ENCODE measurements at places on chromosomes 6 and 20.

- DNase-seq, result no peak
These were observed 127.4 kb upstream of the AFDN start for GRCh38 chr6:167699141-167699931.

- no peak for DNase-seq
These were observed 11.9 kb upstream of the LATS1 start for GRCh38 chr6:149729824-149730223.

GRCh38 chr6:160260367-160260766 is 1.7 kb upstream of the SLC22A2 start:
- no peak for DNase-seq

DNA sequence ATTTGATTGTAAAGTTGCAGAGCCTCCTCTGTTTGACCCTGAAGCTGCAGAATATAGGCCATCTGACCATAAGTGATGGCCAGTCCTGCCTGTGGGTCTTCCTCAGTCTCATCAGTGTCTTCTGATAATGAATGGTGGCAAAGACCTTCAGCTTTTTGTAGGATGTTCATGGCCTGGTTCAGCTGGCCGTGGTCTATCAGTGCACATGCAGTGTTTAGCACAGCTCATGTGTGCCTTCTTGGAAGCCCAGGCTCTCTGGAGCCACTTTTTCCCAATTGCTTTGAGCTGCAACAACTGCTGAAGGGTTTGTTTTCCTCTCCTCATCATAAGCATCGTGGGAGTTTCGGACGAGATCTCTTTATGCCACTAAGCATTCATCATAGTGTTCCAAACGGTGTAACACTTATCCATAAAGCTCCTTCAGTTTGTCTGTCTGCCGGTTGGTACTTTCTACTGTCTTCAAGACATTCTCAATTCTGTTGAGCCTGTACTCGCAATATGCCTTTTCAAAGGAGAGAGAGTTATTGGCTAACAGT is 70.1 kb upstream of the TULP4 start:
- DNase-seq, result no peak

- DNase-seq, result no peak
These were observed 200.0 kb upstream of the SGK1 start for GRCh38 chr6:134517868-134518267.

- no peak for DNase-seq
These were observed 724 bp downstream of the CDKN1A start for GRCh38 chr6:36679043-36679833.

GRCh38 chr20:2687514-2687913 is 5.1 kb upstream of the EBF4 start:
- no peak for DNase-seq

- DNase-seq, result no peak
These were observed 2.5 kb upstream of the SPATS1 start for GRCh38 chr6:44339763-44340625.

GRCh38 chr6:170404036-170404435 is 97.5 kb downstream of the FAM120B start:
- DNase-seq, result no peak

- no peak for DNase-seq
These were observed 2.0 kb downstream of the EDEM2 start for GRCh38 chr20:35145141-35145564.

DNA sequence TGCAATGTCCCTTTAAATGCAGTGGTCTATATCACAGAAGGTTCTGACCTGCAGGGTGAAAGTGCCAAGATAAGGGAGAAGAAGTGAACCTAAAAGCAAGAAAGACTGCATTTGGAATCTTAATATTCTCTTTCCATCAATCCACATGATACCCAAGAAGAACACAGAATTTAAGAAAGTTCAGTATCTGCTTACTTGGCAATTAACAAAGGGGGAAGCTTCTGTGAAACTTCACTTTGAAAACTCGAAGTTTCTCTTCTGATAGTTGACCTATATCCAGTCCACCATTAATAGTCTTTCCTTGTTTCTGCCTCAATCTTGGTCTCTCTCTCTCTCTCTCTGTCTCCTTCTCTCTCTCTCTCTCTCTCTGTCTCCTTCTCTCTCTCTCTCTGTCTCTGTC is 592.0 kb downstream of the UTRN start:
- no peak for DNase-seq

DNA sequence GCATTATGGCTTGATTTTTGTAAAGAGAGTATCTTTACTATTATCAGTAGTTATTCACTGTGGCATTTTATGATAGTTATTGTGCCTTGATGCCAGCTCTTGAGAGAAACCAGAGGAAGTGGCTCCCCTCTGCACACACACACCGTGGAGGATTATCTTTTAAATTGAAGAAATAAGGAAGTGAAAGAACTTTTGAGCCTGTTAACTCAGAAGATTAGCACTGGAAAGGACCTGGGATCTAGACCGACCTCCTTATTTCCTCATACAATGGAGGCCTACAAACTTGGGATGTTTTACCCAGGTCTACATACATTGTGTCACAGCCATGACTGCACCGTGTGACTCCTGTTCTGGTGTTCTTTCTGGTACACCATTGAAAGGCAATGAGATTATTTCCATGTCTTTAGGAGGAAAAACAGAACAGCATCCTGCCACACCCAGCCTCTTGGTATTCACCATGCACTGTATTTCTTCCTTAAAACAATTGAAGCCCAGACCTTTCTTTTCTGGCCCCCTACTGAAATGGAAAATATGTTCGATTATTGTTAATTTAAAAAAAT is 40.6 kb downstream of the HECA start:
- DNase-seq, result no peak

DNA sequence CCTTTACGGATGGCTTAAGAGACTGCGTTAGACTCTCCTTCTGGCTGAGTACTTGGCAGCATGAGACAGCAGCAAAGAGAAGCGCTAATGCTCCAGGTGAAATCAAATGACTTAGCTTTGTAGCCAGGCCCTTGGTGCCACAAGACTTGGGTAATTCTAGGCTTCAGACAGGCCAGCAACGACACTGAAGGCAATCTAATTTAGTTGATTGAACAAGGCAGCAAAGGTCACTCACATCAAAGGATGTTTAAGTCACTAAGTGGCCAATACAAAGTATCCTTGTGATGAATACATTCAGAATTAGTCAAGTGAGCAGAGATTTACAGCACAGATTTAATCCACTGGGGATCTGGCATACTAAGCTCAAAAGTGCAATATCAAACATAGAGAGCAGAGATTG is 113.2 kb downstream of the FAM83B start:
- DNase-seq, result no peak

GRCh38 chr6:104473021-104473429 is 386.7 kb downstream of the HACE1 start:
- DNase-seq, result peak; percentile 78

DNA sequence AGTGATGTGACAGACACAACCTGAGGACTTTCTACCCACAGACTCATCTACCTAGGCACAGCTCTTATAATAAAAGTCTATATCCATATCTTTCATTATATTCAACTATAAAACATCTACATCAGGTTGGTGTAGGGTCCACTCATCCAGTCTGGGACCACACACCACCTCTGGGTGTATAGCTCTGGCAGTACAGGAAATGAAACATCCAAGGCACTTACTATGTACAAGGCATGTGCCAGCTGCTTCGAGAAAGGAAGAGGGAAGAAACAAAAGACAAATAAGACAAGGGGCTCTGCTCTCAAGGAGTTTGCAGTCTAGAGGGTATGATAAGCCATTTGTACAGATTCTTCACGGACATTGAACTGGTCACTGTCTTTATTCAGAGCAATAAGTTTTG is 18.6 kb downstream of the KIF13A start:
- DNase-seq, result no peak

DNA sequence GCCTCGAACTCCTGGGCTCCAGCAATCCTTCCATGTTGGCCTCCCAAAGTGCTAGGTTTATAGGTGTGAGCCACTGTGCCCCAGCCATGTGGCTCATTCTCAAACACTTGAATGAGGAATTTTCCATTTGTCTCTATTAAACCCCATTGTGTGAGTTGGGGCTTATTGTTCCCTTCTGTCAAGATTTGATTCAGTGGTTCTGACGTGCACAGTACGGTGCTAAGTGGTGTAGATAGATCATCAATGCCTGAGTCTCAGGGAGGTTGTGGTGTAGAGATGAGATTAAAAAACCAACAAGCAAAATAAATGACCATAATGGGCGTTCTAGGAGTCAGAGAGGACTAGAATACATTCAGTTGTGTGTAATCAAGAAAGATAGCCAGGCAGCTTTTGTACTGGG is 335.6 kb downstream of the PRL start:
- no peak for DNase-seq

GRCh38 chr20:10347086-10347880 is 86.7 kb downstream of the MKKS start:
- no peak for DNase-seq

- DNase-seq, result peak; percentile 67
These were observed 4.4 kb downstream of the FOXA2 start for GRCh38 chr20:22579711-22580697.

DNA sequence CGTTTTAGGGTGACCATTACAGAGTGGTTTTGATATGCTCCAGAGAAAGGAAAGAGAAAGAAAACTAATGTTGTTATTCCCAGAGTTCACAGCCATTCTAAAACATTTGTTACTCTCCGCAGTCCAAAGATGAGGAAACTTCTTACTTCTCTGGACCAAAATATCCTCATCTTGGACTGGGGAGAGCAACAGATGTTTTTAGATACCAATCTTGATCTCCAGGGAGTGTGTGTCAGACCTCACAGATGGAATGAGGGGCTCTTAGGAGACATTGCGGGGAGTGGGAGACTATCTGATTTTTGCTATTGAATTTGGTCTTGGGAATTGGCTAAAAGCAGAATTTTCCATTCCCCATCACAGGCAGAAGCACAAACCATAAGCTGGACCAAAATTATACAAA is 110.8 kb downstream of the TNFAIP3 start:
- no peak for DNase-seq

GRCh38 chr6:255041-255750 is 37.1 kb upstream of the DUSP22 start:
- no peak for DNase-seq

DNA sequence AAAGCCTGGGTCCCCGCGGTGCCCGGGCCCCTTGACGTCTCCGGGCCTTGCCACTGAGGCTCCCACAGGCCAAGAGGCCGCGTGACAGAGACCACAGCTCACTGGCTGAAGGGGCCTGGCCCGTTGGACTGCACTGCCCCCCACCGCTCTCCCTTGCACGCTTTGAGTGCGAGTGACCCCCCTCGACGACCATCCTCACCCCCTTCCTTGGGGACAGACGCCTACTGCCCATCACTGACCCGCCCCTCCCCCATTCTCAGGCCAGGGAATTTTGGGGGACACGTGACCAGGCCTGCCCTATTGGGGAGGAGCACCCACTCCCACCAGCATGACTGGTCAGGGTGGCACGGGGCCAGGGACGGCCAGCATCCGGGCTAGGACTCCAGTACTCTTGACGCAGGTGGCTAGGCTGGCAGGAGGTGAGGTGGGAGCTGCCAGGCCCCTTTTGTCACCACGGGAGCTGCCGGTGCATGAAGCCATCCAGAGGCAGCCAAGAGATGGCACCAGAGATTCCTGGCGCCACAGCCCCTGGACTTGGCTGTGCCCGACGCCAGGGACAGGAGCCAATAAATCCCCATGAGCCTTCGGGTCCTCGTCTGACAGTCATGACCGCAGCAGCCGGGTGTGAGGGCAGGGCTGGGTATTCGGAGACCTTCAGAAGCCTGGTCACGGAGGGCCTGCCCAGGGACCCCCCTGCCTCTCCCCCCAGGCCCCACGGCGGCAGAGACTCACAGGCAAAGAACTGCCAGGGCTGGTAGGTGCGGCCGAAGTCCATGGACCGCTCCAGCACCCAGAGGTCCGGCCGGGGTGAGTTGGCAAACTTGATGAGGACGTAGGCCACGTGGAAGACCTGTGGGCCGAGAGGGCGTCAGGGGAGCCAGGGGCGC is 14.5 kb downstream of the LAMA5 start:
- DNase-seq, result no peak

GRCh38 chr6:158409451-158409850 is 97.2 kb downstream of the TULP4 start:
- no peak for DNase-seq

DNA sequence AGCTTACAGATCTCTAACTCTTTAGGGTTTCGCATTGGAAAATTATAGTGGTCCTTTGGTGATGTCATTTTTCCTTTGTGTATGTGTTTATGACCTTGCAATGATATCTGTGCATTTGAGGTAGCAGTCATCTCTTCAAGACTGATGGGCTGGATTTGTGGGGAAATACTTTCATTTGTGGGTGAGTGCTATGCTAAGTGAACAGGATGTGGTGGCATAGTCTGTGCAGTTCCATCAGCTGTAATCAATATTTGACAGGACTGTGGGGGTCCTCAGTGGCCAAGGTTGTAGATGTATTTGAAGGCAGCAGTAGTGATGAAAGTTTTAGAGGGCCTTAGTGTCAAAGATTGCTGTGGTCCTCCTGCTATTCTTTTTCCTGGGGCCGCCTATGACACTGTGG is 79.5 kb downstream of the CYP39A1 start:
- no peak for DNase-seq

DNA sequence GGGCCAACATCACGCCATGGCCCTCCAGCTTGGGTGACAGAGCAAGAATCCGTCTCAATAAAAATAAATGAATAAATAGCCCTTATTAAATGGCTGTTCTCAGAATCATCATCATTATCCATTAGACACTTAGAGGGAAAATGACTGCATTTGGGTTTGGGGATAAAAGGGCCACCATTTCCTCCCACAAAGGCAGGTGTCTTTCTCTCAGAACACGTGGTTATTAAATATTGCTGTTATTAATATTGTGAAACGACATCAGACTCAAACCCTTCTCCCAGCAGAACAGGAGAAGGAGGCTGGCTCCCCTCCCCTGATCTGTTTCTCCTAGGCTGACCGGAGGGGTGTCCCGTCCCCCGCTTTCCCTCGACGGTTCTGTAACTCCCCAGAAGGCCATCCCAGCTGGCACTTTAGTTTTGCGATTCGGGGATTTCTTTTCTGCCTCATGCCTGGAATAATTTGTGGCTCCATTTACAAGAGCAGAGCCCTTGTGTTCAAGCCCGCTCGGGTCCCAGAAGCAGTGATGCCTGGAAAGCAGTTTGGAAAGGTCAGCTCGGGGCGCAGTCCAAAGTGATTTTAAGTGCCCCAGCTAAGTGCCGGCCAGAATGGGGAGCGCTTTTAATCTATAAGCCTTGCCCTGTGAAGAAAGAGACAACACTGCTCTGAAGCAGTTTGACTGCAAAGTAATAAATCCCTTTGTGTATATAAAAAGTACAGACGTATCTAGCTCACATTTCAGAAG is 41.9 kb downstream of the EYA2 start:
- DNase-seq, result no peak

GRCh38 chr6:94071835-94072234 is 652.5 kb upstream of the EPHA7 start:
- no peak for DNase-seq
